NCI-H1417 (cell line): ENCODE measurements at places on chromosomes 1 and 21.

DNA sequence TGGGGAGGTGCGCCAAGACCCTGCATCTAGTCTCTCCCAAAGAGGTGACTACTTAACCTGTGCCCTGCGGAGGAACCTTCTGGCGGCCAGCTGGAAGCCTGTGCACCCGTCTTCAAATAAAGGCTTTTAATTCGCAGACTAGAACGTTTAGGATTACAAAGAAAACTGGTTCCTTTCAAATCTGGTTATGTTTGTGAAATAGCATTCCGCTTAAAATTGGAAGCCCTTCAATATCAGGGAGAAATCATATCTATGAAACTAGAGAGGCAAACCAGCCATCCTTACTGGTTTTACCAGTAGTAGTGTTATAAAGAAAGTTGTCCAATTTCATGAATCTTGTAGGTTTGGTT lies 250.8 kb downstream of the FAM72C start:
- no peak for DNase-seq

- DNase-seq = no peak
Measured at GRCh38 chr1:110879758-110880606, 7.0 kb downstream of the CD53 start.

- DNase-seq = no peak
Measured at GRCh38 chr21:14487490-14488432, 58.4 kb downstream of the SAMSN1 start.

DNA sequence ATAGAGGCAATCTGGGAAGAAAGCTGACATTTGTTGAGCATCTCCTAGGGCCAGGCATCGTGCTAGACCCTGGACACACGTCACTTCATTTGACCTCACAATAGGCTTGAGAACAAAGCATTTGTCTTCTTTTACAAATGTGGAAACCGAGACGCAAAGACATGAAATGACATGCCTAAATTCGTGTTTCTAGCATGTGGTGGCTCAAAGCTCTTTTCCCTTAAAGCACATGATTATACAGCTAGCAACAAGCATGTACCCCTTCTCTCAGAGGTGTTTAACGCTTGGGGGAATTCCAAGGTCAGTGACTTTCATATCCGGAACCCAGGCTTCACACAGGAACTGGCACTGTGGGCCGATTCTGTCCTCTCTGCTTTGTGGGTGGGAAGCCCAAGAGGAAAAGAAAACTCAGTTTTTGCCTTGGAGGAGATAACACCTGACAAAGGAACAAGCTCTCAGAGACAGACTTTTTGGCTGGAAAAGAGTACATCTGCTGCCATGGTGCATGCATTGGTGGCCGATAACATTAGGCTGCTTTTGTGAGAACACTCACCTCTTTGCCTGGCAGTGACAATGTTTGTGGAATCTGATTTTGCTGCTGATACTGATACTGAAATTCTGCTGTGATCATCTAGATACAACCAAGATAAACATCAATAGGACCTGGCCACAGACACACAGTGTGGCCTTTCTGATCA lies 15.4 kb upstream of the CD2 start:
- DNase-seq = no peak

DNA sequence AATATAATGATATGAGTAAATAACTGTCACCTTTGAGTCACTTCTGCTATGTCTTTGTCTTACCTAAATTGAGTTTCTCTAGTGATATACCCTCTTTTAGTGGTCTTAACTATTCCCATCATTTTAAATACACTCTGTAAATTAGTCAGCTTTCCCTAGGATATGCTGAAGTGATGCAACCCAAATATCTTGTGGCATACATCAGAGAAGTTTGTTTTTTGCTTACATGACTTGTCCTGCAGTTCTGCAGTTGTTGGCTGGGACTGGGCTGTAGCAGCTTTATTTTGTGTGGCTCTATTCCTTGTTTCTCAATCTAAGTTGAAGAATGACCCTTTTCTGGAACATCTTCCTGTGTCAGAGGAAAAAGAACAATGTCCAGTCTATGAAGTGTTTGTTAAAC lies 76.4 kb downstream of the TTC3 start:
- no peak for DNase-seq
